GM19239 (cell line): ENCODE measurements at places on chromosomes 12 and 14.

GRCh38 chr12:21451529-21451928, 14.1 kb downstream of the PYROXD1 start:
- DNase-seq, result no peak

DNA sequence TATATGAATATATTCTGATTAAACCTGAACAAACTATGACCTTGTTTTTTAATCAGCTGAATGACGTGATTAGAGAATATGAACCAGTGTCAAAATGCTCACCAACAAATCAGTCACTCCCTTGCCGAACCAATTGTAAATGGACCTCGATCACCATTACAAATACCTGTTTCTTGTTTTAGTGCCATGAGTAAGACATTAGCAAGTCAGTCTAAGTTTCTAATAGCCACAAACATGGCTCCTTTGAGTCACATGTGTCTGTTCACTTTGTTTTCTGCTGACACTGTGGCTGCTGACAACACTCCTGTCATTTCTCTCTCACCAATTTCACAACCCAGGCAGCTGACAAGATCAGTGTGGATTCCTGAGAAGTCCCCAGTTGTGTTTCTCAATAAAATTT, 286.2 kb upstream of the MDGA2 start:
- DNase-seq, result no peak

DNA sequence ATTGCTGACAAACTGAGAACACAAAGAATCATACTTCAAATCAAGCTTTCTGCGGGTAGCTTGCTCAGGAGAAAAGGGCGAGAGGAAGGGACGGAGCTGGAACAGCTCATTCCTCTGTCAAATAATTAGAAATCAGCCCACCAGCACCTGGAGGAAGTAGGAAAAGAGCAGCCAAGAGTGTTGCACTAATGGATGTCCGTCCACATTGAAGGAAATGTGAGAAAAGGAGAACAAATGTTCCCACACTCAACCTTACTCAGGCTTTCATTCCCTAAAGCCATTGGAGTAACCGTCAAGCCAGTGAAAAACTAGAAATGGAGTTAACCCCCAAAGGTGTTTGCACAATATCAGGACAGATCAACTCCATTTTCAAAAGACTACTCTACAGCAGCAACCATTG, 233.0 kb upstream of the PRKD1 start:
- DNase-seq, result no peak

DNA sequence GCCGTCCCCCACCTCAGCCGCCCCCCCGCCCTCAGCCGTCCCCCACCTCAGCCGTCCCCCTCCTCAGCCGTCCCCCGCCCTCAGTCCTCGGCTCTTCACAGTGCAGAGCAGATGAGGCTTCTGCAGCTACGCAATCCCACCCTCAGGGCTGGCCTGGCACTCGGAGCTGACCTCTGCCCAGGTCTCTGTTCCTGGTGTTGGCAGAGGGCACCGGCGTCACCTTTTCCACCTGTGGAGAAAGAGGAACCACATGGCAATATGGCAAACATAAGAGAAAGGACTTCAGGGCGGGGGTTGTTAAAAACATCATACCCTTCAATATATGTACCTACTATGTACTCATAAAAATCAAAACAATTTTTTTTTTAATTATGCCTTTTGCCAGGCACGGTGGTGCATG, 45.8 kb downstream of the MLXIP start:
- no peak for DNase-seq

DNA sequence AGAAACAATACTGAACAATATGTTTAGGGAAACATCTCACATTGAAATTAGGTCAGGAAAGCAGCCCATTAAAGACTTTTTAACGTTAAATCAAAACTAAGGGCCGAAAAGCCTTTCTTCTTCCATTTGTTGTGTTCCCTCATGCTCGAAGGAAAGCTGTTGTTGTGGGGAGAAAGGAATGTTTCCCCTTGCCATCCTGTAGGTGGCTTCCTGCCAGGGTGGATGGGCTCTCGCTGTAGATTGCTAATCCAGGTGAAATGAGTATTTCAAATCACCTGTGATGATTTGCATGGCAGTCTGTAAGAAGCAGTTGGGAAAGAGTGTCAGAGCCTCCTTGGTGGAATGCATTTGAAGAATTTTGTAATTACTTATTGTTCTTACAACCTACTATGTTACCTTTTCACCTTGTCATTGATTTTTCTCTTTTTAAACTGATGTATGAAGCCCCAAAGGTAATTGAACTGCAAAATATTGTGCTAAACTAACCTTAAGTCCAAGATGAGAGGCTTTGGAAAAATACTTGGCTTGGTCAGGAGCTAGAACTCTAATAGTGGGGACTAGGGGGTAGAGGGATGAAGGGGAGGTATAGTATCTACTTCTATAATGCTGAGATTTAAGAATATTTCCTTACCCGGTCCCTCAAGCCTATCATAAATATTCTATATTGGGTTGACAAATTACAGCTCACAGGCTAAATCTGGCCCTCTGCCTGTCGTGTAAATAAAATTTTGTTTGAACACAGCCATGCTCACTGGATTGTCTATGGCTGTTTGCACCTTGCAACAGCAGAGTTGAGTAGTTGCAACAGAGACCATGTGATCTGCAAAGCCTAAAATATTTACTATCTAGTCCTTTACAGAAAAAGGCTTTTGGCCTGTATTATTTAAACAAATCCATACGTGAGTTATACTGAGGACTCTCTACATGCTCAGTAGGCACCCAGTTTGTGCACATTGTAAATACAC, 7.7 kb upstream of the DCP1B start:
- DNase-seq, result no peak

DNA sequence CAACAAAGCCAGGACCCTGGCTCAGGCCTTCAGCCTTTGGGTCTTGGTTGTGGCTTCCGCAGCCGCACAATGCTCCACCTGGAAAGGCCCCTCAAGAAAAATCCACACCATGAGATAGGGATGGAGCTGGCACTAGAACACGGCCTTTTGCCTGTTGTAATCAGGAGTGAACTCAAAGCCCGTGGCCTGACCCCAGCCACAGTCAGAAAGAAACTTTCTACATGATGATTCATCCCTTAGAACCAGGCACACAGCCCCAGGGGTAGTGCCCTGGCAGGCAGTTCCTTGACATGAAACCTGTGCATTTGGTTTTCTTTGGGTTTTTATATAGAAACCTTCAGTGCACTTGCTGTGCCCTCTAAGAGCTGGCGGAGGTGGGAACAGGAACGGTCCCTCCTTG, 5.1 kb downstream of the CLMN start:
- DNase-seq, result peak; percentile 55

DNA sequence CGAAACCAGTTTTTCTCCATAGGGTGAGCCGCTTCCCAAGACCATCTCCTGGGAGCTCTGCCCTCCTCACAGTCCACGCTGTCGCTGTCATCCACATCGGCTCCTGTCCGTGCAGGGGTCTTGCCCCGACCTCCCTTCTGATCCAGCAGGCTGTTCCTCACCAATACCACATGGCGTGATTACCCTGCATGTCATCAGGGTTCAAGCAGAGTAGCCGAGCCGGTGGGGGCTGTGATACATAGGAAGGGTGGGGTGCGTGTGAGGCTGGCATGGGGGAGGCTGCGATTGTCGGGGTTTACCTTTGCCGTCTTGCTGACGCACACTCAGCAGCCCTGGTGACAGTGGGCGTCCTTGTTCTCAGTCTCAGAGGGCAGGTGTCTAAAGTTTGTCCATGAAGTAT, 17.0 kb downstream of the TEDC1 start:
- no peak for DNase-seq

DNA sequence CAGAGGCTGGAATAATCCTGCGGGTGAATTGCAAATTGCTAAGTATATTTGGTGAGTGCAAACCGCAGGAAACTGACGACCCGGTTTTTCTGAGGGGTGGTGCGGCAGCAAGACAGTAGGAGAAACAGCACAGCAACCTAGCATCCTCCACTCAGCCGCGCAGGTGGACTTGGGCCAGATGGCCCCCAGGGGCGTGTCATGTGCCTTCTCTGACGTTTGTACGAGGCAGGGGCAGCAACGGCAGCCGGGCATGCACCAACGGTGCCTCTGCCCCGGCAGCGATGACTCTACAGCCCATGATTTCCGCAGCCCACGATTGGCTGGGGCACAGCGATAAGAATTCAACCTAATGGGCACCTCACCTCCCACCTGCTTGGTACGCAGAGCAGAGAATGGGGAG, 11.1 kb upstream of the CLEC2A start:
- DNase-seq, result no peak

DNA sequence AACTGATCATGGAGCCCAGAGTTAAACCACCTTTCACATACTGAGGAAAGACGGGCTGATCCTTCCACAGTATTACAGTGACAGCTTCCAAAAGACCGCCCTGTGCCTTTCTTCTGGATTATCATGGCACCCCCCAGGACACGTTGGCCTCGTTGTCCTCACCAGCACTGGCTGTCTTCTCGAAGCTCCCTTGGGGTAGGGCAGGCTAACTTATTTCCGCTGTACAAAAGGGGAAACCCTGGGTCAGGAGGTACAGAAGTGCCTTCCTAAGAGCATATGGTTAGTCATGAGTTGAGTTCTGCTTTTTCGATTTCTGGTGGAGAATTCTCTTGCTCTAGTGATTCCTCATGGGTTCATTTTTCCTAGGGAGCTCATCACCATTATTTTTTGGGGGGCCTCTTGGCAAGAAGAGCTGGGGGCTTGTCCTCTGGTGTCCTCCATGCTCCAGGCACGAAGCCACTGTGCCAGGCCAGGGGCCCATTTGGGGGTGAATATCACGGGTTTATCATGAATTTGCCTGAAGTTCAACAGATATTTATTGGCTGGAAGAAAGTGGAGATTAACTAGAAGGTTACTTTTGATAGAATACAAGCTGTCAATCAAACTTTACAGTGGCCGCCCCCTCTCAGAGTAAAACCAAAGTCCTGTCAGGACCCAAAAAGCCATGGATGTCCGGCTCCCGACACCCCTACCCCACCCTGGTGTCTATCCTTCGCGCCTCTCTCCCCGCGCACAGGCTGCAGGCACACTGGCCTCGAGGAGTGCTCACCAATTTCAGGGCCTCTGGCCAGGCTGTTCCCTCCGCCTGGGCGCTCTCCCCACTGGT, 8.8 kb upstream of the TRAF3 start:
- DNase-seq, result no peak

DNA sequence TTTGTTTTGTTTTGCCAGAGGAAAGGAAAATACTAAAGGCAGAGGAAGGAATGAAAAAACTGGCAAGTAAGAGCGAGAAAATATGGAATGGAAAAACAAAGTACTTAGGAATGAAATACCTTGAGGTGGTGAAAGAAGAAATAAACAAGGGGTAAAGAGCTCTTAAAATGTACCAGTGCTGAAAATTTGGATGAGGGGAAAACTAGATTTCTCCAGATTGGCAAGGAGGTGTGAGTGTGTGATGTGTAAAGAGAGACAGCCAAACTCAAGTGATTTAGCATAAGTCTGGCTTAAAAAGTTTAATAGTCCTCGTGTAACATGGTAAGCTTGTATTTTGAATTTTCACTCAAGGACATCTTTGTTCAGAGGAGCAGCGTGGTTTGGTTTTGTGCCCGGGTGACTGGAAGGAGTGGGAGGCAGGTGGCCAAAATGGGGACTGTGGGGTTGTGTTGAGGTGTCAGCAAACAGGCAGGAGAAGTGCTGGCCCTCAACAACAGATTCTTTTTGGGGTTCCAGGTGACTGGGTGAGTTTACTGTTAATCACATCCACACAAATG, 102.7 kb downstream of the DACT1 start:
- no peak for DNase-seq

DNA sequence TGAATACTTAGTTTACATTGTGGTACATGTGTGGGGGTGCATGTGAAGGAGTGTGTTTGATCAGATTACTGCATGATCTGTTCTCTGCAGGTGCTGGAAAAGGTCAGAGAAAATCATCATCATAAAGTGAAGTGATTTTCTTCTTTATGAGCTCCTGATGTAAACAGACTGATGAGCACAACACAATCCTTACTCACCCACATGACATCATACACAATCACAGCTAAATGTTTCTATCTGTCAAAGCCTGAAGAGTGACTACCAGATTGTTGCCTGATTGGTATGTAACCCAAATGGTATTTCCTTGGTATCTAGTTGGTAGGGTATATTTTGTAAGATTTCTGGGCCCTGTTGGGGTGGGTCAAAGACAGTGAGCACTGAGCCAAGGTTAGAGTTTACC, 270.8 kb downstream of the FOXG1 start:
- no peak for DNase-seq

GRCh38 chr12:26979733-26980132, 34.5 kb downstream of the TM7SF3 start:
- DNase-seq, result no peak

DNA sequence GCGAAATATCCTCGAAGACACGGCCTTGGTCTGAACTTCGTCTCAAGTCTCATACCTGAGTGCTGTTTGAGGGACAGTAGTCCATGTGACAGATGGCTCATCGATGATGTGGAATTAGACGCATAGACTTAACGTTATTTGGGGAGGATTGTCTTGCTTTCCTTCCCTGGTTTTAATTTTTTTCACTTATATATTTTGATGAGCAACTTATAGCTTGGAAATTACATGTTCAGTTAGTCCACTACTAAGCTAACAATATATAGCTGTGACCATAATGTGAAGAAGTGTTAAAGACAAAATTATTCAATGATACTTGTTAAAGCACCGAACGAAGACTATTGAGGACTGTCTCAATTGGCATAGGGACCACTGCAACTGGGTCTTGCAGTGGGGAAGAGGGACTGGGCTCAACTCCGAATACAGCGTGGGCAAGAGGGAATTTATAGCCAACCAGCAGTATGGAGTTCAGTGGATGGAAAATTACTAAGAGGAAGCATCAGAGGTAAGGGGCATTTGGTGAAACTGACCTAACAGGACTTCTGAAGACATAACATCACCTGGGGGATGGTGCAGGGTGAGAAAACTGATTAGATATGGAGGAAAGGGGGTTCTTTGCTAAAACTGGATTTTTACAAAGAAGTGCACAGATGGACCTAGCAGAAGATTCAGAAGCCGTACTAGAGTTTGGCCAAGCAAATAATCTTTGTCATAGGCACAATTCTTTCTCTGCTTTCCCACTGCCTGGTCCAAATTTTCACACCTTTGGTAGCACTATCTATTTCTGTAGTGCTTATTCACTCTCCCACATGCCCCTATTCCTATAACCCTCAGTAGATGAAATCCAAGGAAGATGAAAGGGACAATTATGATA, 910 bp upstream of the TM7SF3 start:
- DNase-seq, result no peak
